ENCODE measurements at places on chromosomes 12 and 14.

DNA sequence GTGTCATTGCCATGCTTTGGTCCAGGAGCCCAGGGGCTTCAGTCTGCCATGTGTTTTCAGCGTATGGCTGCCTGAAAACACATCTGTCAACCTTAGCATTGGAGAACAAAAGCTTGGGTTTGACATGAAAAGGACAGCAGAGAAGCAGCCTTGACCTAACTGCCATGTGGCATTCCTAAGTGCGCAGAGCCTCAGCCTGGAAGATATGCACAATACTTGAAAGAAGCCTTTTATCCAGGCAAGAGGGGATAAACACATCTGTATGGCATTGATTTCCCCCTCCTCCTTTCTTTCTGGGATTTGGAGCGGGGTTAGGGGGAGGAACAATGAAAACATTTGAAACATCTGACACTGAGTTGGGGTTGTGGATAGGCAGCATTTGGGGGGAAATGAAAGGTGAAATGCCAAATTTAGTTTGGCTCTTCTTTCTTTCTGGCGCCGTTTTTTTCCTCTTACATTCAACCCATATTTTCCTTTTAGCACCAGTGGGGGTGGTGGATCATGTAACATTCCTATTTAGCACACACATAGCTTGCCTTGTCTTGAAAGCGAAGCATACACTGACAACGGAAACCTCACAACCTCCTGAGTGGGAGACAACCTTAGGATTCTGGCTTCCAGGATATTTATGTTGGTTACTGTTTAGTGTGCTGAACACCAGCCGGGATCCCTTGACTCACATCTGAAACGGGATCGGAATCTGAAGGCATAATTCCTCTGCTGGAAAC is 177.0 kb downstream of the C12orf75 start:
- DNase-seq = no peak

DNA sequence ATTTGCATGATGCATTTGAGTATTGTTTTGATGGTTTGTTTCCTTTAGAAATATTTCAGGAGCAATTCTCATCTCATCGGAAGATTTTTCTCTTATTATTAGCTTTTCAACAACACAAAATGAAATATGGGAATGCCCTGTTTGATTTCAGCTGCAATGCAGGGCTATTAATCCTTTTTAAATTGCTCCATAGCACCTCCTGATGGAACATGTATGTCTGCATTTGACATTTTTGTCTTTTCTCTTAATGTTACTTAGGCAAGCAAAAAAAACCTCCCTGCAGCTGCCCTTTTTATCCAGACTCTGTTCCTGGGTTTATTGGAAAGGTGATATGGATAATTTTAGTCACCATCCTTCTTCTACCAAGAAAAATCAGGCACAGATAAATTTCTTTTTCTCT is 895.8 kb downstream of the RPS29 start:
- DNase-seq = no peak

DNA sequence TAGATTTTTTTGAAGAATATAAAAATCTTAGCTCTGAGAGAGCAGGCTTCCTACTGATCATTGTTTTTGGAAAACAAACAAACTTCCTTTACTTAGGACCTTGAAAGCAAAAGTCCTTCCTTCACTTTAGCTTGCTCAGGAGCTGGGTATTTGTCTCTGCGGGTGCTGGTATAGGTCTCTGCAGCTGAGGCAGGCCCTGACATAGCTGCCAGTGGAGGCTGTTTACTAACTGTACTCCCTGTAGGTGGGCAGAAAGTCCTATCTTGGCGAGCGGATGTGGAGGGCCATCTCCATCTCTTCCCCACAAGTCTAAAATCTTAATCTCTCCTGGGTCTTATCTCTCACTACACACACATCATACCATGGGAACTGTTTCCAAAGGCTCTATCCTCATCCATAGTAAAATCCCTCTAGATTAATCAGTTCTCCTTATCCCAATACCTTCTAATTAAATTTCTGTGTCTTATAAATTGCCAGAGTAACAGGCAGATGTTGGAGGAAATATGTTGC is 4.1 kb upstream of the MIA2 start:
- DNase-seq = no peak

DNA sequence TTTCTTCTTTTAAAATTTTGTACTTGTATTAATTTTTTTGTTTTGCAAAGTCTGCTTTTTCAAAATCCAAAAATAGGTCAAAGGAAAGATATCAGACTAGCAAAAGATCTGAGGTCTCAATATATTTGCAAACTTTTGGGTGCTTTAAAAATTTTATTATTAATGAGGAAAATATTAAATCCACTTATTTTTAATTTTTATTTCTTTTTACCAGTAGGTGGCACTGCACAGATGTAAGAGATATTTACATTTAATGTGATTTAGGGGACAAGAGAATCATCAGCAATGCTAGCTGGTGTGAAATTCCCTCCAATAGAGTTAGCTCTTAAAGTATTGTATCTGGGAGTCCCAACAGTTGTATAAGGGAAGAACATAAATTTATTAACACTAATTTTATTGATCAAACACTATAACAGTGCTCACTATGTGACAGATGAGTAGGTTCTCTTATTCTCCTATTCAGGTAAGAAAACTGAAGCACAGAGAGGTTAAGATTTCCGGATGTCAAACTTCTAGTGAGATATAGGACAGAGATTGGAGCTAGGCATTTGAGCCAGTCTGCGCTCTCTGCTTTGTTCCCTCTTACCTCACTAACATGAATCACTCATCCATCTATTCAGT is 30.5 kb downstream of the ALX1 start:
- DNase-seq = no peak

- no peak for DNase-seq
These were observed 7.6 kb upstream of the LRTM2 start for GRCh38 chr12:1812650-1813302.

DNA sequence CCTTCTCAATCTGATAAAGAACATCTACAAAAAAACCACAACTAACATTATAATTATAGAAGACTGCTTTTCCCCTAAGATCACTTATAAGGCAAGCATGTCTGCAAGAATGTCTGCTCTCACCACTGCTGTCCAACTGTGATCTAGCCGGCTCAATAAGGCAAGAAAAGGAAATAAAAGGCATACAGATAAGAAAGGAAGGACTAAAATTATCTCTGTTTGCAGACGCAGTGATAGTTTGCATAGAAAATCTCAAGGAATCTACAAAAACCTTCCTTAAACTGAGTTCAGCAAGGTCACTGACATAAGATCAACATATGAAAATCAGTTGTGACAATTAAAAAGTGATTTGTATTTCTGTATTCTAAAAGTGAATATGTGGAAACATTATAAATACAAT is 138.0 kb upstream of the EGLN3 start:
- no peak for DNase-seq

GRCh38 chr12:103665971-103666370 is 78.9 kb downstream of the STAB2 start:
- DNase-seq = no peak

DNA sequence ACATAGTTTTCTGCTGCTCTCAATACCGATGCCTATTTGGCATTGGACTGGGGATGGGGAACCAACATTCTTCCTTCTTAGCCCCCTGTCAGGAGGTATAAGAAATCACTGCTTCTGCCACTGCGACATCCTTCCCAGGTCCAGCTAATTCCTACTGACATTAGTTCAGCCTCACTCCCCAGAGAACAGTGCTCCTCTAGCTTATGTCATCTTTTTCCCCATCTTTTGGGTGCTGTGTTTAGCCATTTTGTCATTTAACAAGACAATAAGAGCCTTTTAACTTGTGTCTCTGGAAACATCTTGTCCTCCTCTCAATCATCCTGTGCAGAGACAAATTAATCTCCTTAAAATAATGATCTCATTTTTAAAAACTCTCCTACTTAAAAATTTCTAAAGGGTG is 167.0 kb upstream of the PLXNC1 start:
- no peak for DNase-seq

- DNase-seq = no peak
These were observed 30.6 kb downstream of the RIN3 start for GRCh38 chr14:92544051-92544720.

- no peak for DNase-seq
These were observed 264.0 kb upstream of the GRIP1 start for GRCh38 chr12:66942741-66943465.

DNA sequence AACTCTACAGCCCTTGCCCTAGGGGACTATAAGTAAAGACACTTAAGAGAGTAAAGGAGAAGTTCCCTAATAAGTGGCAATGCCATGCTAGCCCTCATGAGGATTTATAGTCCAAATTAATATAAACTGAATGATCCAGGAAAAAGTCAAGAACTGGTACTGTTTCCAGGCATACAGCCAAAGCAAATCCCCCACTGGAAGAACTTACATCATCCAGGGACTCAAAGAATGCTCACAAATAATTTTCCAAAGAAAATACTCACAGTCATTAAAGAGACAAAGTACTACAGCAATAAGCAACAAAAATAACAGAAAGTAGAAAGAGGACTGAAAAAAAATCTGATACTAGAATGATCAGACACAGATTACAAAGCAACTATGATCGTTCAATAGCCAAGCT is 79.7 kb upstream of the RAP1B start:
- DNase-seq = no peak

DNA sequence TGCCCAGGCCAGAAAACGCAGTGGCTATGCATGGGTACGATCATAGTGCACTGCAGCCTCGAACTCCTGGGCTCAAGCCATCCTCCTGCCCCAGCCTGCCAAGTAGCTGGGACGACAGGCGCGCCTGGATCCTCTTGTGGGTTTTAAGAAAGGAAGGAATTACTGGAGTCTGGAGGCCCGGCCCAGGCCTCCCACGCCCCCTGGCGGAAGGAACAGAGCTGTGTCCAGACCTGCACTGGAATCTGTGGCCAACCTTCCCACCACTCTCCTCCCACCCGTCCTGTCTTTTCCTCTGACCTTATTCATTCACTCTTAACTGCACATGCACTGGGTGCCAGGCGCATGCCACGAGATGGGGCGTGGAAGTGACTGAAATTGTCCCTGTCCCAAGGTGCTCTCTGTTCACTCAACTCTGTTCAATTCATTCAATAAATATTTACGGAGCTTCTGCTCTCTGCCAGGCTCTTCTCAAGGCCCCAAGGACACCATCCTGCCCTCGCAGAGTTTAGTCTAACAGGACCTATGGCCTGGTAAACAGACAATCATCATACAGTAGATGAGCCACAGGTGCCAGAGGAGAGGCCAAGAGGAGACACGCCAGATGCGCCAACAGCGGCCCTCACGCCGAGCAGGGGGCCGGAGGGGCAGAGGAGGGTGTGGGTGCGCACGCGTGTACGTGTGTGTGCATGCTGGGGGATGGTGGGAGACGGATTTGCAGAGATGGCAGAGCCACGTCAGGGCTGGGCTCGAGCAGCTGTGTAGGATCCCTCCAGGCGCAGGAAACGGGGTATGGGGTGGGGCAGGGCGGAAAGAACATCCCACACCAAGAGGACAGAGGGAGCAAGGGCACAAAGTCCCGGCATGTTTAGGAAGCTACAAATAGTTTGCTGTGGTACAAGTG is 13.7 kb upstream of the TMEM106C start:
- DNase-seq = peak; percentile 9

DNA sequence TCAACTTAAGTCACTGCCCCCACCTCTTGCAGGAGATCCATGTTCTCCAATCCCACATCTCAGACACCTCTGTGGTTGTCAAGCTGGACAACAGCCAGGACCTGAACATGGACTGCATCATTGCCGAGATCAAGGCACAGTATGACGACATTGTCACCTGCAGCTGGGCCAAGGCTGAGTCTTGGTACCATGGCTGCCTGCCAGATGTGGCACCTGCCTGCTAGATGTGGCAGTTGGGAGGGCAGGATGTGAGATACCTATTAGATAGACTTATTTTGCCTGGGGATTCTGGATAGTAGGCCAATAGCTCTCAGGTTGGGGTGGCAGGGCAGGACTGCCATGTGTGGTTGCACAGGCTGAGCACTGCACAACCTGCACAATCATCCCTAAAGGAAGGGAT is 7.9 kb upstream of the KRT86 start:
- DNase-seq = no peak

DNA sequence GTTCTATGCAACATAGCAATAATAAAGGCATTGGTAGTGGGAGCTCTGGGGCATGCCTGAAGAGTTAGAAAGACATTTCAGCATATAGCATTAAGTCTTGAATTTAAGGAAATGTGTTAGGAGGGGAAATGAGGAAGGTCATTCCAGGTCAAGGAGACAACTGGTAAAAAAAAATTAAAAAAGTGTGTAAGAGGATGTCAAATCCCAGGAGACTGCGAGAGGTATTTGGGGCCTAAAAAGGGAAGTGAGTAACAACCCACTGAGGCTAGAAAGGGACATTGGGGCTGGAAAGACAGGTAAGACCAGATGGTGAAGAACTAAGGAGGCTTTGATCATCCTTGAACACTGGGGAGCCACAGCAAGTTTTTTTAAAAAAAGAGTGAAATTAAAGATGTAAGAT is 152.9 kb downstream of the SLC25A21 start:
- no peak for DNase-seq

DNA sequence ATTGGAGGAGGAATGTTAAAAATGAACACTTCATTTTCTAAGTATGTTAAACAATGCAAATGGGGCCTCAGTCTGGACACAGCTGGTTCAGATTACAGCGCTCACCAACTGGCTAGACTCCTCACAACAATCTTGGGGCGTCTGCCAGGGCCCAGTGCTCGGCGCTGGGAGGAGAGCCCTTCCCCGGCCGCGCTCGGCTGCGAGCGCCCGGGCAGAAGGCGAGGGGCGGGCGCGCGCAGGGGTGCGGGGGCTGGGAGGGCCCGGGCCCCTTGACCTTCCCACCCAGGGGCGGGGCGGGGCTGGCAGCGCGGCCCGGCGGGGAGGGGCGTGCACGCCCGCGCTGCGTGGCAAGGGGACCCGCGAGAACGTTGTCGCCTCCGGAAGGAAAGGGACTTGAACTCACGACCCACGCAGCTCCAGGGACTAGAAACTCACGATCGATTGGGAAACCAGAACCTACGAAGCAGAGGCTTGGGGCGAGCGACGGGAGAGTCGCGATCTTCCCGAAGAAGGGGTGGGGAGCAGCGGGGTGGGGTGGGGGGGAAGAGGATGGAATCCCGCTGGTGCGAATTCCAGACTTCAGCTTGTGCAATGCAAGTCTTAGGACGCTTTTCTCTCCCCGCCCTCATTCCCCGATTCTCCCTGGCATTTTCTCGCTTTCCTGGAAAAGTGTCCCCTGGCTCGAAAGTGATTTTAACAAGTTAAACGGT is at the start of gene FBLN5:
TSS of gene FBLN5 (minus strand) at position 220 of the 710 bp plus-strand sequence. CDS start 465 bp downstream, outside the sequence.
- peak; percentile 4 for DNase-seq

DNA sequence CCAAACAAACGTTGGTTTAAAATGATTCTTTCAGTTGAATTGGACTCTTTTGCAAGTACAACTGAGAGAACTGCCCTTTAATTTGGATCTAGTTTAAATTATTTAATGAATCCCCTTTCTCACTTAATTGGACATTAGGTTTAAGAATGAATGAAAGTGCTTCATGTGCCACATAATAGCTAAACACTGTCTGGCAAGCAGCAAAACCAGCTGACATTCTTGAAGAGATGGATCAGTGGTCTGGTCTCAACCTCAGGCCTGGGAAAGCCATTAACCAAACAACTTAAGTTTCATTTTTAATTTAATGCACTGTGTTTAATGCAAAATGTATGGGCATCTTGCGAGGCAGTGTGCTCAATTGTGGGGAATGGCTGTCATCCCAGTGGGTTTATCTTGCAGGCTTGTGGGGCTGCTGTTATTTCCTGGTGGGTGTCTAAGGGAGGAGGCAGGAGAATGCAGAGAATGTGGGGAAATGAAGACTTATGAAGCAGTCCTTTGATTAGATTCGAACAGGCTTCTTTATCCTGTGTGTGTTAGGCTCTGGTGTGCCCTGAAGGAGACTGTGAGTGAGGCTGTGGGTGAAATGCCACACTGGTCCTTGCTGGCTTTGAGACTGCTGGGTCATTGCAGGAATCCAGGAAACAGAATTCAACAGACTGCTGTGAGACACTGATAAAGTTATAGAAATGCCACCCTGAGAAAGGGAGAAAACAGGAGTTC is 144.1 kb upstream of the PELI2 start:
- no peak for DNase-seq
